CD4-positive, alpha-beta T cell treated with Interleukin-21 for 1 hour (primary cell): ENCODE measurements at places on chromosomes 11 and 22.

DNA sequence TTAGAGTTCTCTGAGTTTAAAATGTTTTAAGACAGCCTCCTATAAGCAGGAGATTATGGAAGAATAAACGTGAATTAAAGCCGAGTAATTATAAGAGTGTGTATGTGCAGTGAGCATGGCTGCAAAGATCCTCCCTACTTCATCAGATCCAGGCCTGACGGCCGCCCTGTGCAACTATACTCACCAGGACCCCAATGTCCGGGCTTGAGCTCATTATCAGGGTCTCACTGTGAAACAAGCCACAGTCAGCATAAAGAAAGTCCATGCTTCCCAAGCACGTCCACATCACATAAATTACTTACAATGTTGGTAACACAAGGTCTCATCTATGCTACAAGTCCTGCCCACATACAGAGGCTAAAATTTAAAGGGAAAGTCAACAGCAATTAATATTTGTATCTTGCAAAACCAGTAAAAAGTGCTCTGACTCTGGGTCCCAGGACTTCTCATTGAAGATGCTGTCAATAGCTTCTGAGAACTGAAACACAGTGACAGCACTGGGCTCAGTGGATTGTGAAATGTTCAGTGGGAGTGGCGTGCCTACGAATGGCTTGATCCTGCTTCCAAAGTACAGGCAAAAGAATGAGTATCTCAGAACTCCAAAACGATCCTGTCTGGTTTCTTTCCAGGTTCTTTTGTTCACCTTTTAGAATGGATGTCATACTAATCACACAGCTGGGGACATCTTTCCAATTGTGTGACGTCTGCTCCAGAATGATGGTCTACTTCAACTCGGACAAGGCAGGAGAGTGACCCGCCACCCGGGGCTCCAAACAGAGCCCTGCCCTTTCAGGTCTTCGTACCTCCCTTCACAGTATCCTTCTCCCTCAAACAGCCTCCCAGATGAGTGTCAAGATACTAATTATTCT lies 72.1 kb upstream of the ARFGAP3 start:
- no peak for DNase-seq

DNA sequence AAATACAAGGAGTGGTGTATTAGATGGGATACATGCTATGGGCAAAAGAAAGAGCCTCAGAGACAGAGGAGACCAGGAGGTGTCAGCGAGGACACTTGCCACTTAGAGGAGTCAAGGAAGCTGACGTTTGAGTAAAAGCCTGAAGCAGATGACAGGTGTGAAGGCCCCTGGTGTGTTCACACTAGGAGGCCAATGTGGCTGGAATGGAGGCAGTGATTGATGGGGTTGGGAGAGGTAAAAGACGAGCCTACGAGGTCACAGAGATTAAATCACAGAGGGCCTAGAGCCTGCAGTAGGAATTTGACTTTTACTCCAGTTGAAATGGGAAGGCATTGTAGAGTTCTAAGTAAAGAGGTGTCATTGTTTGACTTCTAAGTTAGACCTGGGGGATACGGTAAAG lies 12.0 kb upstream of the GDPD5 start:
- DNase-seq: no peak

DNA sequence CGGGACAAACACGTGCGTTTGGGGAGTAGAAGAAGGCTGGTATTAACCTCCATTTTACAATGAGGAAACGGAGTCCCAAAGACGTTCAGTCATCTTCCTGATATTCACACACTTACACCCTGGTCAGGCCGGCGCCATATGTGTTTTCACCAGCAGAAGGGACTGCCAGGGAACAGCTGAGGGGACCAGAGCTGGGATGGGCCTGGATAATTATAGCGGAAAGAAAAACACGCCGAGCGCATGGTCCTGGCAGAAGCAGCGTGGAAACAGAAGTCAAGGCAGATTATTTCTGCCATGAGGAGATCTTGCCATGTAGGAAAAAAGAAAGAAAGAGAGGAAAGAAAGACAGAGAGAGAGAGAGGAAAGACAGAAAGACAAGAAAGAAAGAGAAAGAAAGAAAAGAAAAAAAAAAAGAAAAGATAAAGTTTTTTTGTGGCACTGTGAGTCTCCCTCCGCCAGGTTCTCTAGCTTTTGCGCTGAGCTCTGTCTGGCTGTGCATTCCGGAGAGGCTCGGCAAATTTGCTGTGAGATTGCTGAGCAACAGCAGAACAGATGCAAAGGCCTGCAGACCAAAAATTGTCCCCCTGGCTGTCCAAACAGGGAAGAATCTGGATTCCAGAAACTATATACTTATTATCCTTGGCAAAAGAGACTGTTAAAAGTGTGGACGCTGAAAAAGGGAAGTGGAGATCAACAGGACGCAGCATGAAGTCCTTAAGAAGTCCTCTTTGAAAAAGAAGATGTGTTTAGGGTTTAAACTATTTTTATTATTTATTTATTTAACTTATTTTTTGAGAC lies 1.3 kb upstream of the UCP2 start:
- DNase-seq: no peak

DNA sequence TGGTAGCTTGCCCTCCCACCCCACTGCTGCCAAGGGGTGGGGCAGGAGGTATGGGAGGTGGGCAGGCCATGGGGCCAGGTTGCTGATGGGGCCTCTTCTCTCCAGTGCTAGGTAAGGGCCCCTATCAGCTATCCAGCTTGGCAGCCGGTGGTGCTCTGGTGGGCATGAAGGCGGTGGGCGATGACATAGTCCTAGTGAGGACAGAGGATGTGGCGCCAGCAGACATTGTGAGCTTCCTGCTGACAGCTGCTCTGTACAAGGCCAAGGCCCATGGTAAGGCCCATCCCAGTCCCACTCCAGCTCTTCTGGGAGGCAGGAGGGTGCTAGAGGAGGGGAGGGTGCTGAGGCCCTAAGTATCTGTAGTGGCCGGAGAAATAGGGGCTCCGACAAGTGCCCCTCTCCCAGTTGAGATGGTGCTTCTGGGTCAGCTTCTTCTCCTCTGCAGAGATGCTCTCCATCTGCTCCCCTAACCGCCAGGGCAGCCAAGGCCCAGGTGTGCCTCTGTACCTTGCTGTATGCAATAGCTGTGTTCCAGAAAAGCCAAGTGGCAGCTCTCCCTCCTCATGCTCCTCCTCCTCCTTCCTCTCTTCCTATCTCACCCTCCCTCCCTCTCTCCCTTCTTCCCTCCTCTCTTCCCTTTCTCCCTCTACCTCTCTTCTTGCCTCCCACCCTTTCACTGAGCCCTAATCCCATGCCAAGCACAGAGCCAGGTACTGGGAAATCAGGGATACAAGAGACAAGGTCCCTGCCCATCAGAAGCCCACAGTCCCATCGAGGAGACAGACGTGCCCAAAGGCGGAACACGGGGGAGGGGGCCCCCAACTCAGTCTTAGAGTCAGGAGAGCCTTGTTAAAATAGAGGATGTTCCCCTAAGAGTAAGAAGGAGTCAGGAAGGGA lies 55.3 kb downstream of the OTOG start:
- no peak for DNase-seq

DNA sequence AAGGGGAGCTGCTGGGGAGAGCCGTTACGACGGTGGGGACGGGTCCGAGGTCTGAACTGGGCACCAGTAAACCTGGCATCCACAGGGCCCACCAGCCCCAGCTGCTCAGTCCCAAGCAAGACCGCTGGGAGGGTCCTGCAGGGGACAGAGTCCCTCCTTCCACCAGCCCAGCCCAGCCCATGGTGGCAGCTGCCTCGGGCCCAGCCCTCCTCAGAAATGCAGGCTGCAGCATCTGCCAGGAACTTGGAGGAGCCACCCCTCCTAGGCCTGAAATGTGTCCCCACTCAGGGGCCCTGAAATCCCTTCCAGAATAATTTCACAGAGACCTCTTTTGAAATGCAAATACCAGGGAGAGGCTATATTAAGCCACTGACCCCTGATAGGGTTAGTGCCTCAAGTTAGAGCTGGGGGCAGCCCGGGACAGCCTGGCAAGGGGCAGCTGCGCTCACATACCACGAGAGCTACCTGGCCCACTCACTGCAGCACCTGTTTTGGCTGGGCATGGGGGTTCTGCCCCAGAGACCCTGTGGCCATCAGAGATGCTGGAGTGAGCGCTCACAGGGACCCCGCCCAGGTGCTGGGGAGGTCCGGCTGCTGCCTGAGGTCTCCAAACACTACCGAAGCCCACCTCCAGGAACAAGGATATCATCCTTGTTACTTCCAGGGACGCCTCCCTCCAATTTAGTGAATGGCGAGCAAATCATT lies 53.1 kb downstream of the CELSR1 start:
- DNase-seq: no peak

DNA sequence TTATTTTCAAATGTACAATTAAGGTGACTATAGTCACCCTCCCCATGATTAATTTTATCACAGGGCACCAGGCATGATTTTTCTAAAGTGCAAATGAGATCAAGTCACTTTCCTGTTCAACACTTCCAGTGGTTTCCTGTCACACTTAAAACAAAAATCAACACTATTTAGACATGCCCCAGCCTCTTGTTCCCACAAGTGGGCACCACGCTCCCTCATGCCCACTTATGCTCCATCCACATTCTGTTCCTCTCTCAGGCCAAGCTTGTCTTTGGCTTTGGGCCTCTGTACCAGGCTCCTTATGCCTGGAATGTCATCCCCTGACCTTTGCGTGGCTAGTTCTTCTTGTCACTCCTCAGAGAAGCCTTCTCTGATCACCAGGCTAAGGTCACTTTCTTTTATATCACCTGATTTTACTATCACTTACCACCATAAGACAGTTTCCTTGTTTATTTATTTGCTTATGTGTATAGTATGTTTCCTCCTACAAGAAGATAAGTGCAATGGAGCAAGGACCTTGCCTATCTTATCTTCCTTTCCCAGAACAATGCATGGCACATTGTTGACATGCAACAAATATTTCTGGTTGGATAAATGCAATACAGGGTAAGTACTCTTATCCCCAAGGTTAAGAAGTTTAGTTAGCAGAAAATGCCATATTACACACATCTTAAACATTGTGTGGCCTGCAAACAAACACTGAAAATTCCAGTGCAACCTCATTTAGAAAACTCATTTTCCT lies 50.9 kb upstream of the PANX1 start:
- DNase-seq: no peak

DNA sequence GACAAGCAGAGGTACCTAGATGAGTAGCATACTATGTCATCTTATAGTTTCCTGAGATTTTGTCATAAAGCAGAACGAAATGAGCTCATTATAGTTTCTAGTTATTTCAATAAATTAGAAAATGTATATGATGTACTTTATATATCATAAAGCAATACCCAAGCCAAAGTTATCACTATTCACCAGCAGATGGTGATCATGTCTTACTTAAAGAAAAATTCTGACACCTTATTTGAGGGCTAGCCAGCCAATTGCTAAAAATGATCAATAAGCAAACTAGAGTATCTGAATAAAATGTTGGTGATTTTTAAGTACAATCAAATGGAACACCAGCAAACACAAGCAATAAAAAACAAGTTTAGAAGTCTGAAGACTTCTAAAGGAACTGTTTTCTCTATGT lies 44.1 kb downstream of the RSF1 start:
- peak; percentile 52 for DNase-seq

DNA sequence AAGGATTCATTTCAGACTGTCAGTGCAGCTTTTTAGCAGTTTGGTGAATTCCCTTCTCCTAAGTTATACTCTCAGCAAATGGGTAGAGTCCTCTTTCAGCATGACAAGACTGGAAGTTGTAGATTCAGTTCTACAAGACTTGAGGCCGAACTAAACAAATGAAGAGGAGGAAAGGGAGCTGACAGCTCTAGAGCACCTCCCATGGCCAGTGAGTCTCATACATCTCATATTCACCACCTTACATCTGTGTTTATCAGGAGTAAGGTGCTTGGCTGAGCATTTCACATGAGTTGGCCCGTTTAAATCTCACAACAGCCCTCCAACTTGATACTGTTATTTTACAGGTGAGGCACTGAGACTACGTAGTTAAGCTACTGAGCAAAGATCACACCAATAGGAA lies 30.4 kb downstream of the SEZ6L start:
- no peak for DNase-seq

DNA sequence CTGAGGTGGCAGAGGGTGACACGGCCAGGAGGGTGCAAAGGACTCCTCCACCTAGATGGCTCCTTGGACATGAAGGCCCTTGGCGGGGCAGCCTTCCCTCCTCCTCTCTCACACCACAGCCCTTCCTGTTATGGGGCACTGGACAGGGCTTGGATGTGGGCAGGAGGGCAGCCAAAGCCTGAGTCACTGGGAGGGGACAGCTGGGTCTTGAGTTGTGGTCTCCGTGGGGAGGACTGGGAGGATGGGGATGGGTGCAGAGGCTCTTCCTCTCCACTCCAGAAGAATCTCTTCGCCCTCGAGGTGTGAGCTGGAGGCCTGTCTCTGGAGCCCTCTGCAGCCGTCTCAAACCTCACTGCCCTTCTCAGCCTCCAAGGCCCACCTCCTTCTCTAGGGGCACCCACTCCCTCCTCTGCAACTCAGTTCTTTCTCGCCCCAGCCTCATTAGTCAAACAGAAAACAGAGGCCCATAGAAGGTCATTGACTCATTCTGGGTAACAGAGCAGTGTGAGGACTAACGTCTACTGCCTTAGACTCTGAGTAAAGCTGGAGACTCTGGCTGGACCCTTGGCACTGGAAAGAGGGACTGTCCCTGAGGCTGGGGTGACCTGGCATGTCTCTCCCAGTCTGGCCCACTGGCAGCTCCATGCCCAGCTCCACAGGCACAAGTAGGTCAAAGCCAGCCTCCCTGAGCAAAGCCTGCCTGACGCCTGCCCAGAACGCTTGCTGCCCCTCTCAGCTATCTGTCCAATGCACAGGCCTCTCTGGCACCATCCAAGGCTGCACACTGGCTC lies 47.5 kb upstream of the CDON start:
- no peak for DNase-seq

DNA sequence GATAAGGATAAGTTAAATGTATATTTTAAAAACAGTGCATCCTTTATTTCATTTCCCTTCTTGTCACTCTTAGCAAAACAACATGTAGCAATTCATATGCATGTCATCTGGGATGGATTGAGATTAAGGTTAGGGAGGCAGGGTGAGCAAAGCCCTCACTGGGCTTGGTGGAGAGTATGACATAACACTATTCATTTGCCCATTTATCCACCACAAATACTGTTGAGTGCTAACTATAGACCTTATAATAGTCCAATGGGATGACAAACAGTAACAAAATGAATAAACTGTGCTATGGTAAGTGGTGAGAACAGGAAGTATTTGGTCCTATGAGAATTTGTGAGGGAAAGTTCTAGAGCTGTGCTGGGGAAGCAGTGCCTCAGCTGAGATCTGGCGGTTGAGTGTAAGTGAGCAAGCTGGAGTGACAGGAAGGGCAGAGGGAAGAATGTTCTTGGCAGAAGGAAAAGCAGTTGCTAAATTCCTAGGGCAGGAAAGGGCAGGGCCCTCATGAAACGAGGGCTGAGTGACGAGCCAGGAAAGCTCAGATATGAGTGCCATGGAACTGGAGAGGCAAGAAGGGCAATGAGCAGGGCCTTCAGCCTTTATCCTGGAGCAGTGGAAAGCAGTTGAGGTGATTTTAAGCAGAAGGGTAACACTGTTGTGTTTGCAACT lies 6.7 kb downstream of the HSD17B12 start:
- no peak for DNase-seq

DNA sequence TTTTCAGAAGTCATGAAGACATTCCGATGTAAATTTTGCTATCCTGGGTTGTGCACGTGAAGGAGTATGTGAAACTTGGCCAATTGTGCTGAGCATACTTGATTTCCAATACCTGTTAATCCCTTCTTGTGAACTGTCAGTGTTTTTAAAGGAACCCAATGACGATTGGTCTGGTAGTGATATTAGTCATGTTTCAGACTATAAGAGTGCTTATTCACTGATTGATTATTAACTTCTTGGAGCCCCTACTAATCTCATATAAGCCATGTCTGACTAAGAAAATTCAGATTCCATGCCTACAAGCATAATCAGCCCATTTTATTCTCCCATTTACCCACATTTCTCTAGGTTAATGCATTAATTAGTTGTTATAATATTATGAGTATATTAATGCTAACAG lies 330.8 kb upstream of the MTNR1B start:
- DNase-seq: no peak

- no peak for DNase-seq
These were observed 12.3 kb upstream of the MPZL2 start for GRCh38 chr11:118276422-118276821.
